A549 treated with ZK216348 at 1 μM for 4 hours (cell line): ENCODE measurements at places on chromosomes 7 and 10. TPM values are rescaled to one million over a fixed set of nuclear protein-coding genes. Genes with fewer than 3 reads are reported as not detected.

Gene ANXA8
- total RNA-seq = 29.5 to 41.7 TPM (median 34.3 TPM) in 5 replicates

Gene ATOH7
- total RNA-seq = 0.18 to 0.31 TPM (median 0.22 TPM) in 5 replicates

Gene CNTNAP2
- total RNA-seq = not detected in 5 replicates

Gene HOXA10
- 7.3 to 8.9 TPM (median 7.7 TPM) in 5 replicates for total RNA-seq

Gene GHRHR
- not detected in 5 replicates for total RNA-seq

Gene HOXA1
- 2.7 to 4.7 TPM (median 3.8 TPM) in 5 replicates for total RNA-seq

Gene CDHR3
- 4.7 to 5.8 TPM (median 5.4 TPM) in 5 replicates for total RNA-seq

Gene TMEM176B
- not detected in 5 replicates for total RNA-seq

Gene IFIT1B
- total RNA-seq = not detected in 5 replicates

Gene GPER1
- 0.39 to 0.95 TPM (median 0.86 TPM) in 5 replicates for total RNA-seq

Gene RBP4
- total RNA-seq = 5.1 to 10.1 TPM (median 9.7 TPM) in 5 replicates

Gene ANLN
- 49.7 to 92.3 TPM (median 68.9 TPM) in 5 replicates for total RNA-seq

Gene TSC22D4
- 28.5 to 55.6 TPM (median 46.9 TPM) in 5 replicates for total RNA-seq

Gene PLEKHS1
- total RNA-seq = 0.04 to 0.12 TPM (median 0.09 TPM) in 3 of 5 replicates, not detected in the others

Gene NXPH1
- total RNA-seq = not detected in 5 replicates

Gene RBM20
- 1.6 to 2.7 TPM (median 2.4 TPM) in 5 replicates for total RNA-seq

Gene FAM237B
- total RNA-seq = not detected in 5 replicates

Gene JAKMIP3
- total RNA-seq = 1.2 to 1.5 TPM (median 1.5 TPM) in 5 replicates

Gene FGF8
- total RNA-seq = not detected in 5 replicates

Gene CHN2
- 0.32 TPM in 1 of 5 replicates, not detected in the others for total RNA-seq

Gene STEAP2
- total RNA-seq = 3.1 to 5.4 TPM (median 3.8 TPM) in 5 replicates

Gene TBATA
- total RNA-seq = not detected in 5 replicates

Gene ANKRD30A
- total RNA-seq = 0.33 to 1.0 TPM (median 0.80 TPM) in 5 replicates

Gene ARHGAP22
- 3.1 to 4.7 TPM (median 4.0 TPM) in 5 replicates for total RNA-seq

Gene WDFY4
- total RNA-seq = not detected in 5 replicates

Gene NPY4R
- total RNA-seq = 31.8 to 57.9 TPM (median 44.7 TPM) in 5 replicates

Gene PITX3
- 0.33 to 0.90 TPM (median 0.55 TPM) in 5 replicates for total RNA-seq

Gene CCDC7
- total RNA-seq = 0.37 to 1.0 TPM (median 0.76 TPM) in 5 replicates

Gene INMT
- not detected in 5 replicates for total RNA-seq

Gene SFTPA1
- not detected in 5 replicates for total RNA-seq

Gene EPO
- total RNA-seq = not detected in 5 replicates

Gene IKZF1
- total RNA-seq = not detected in 5 replicates

Gene CHRM2
- not detected in 5 replicates for total RNA-seq

Gene SLC26A3
- total RNA-seq = not detected in 5 replicates

Gene SNX8
- total RNA-seq = 61.0 to 101 TPM (median 87.3 TPM) in 5 replicates

Gene PNLIP
- not detected in 5 replicates for total RNA-seq

Gene HABP2
- total RNA-seq = 0.07 to 0.12 TPM (median 0.09 TPM) in 4 of 5 replicates, not detected in the other

Gene TM9SF3
- 34.7 to 105 TPM (median 83.0 TPM) in 5 replicates for total RNA-seq

Gene DOCK1
- total RNA-seq = 17.5 to 26.2 TPM (median 23.1 TPM) in 5 replicates

Gene PTTG1IP2
- total RNA-seq = not detected in 5 replicates

Gene OR2A42
- total RNA-seq = not detected in 5 replicates

Gene NPFFR1
- total RNA-seq = not detected in 5 replicates

Gene SPDYE2
- not detected in 5 replicates for total RNA-seq

Gene SLC26A5
- not detected in 5 replicates for total RNA-seq

Gene SORCS3
- total RNA-seq = not detected in 5 replicates

Gene PRRT4
- 0.35 to 0.71 TPM (median 0.40 TPM) in 4 of 5 replicates, not detected in the other for total RNA-seq

Gene TMEM270
- 0.23 to 0.40 TPM in 2 of 5 replicates, not detected in the others for total RNA-seq

Gene C10orf95
- total RNA-seq = 0.13 to 0.34 TPM (median 0.19 TPM) in 4 of 5 replicates, not detected in the other

Gene PIP
- 0.51 to 0.75 TPM (median 0.71 TPM) in 3 of 5 replicates, not detected in the others for total RNA-seq

Gene ACSM6
- not detected in 5 replicates for total RNA-seq

Gene AGBL3
- 0.67 to 1.2 TPM (median 1.00 TPM) in 5 replicates for total RNA-seq

Gene COL28A1
- 0.45 to 0.94 TPM (median 0.72 TPM) in 5 replicates for total RNA-seq

Gene ZNF488
- total RNA-seq = 10.8 to 15.7 TPM (median 13.8 TPM) in 5 replicates
